ENCODE measurements at places on chromosomes 5 and 9. TPM values are rescaled to one million over a fixed set of nuclear protein-coding genes. Genes with fewer than 3 reads are reported as not detected.

DNA sequence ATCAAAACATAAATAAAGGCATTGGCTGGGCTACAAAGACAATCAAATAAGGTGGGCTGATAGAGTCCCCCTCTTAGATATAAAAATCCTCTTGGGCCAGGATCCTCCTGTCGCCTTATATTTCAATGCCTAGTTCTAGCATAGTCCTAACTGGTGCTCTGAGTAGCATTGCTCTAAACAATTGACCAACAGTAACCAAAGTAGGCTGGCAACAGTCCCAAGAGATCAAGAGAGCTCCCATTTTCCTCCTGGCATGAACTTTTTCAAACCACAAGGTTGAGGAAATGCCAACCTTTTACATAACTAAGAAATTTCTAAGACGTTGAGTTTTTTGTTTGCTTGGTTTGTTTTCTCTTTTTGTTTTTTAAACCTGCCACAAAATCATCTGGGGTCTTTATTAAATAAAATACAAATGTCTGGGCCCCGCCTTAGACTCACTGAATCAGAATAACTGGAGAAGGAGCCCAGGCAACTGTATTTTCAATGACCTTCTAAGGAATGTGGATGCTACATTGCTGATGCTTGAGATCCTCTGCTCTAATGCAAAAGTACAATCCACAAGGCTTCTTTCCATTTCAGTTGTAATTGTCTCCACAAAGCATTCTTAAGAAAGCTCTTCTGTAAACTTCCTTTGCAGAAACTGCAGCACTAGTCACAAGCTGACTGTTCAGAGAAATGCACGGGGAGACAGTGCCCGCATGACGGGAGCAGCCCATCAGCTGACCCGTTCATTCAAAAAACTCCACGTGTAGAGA lies 2.9 kb downstream of the SLC45A2 start:
- DNase-seq = no peak

DNA sequence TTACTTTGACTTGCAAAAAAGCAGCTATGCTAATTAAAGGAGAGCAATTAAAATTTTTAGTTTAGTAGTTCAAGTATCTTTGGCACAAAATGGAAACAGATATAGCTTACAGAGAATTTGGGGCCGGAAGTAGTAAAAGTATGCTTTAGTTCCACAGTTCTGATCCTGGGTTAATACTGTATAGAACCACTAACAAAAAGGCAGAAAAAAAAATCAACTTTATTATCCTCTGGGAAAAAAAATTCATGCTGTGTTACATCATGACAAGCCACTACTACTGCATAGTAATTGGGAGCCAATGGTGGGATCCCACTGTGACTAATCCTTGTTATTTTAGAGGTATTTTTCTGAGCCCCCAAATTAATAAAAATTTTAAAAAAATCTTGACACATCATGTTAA lies 246.8 kb upstream of the PRDM9 start:
- DNase-seq = no peak

- DNase-seq = no peak
These were observed 43.6 kb upstream of the RAD23B start for GRCh38 chr9:107239474-107239873.

Gene CDH6
- total RNA-seq = not detected

Gene PCDHA1
- total RNA-seq = not detected

Gene DMRT3
- not detected for total RNA-seq

DNA sequence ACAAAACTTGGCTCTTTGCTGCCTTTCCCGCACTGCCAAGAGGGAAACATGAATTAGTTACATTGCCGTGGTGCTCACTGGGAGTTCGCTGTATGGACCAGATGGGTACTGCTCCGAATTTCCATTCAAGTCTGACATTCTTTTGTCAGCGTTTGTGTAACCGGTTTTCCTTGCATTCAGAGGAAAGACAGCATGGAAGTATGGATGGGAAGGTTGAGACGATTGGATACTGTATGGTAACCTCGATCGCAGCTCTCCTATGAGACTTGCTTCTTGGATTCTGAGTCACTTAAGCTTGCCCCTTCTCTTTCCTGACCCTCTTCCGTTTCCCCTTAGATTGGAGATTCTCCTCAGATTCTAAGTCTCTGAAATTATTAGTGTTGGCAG lies 625 bp upstream of the UBLCP1 start:
- no peak for DNase-seq

Gene IFNA4
- not detected for total RNA-seq

DNA sequence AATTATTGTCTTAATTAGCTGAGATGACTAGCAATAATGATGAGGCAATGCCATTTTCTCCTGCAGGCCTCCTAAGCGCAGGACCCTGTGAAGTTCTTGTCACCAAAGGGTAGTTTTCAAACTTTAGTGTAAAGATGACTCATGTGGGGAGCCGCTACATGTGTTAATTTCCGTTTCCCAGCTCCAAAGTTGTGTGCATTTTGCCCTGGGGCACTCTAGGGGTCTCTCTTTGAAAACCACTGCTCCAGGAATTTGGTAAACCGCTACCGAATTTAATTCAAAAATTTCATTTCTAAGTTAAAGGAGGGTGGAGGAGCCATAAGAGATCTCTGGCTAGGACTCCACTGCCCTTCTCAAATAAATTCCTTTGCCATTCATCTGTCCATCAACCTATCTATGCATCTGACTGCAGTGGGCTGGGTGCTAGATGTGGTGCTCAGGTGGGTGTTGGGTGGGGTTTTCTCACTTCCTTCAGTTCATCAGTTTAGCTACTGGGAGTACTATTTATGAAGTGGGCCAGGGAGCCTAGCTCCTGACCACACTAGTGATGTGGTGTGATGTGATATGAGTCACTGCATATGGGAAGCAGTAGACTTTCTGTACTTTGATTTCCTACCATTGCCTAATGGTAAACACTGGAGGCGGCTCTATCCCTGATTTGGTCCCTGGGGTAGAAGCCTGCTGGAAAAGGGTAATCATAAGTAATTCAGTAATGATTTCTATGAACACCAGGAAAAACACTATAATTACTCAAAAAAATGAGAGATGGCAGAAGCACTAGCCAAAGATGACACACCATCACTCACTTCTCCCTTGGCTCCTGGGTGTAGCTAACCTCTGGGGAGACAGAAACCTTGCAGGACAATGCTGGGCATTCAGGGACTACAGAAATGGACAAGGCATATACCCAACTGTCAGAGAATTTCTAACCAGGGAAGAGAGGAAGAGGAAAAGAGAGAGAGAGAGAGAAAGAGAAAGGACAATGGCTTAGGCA lies 4.0 kb upstream of the ZSWIM6 start:
- DNase-seq = peak; percentile 69

- no peak for DNase-seq
These were observed 75.7 kb upstream of the PPP1R26 start for GRCh38 chr9:135403733-135404450.

Gene HCN1
- not detected for total RNA-seq

Gene DOCK2
- 181 TPM for total RNA-seq

Gene BTNL3
- total RNA-seq = not detected

GRCh38 chr5:96807075-96807654 lies 580 bp downstream of the ERAP1 start:
- peak; percentile 49 for DNase-seq

Gene KCTD16
- 0.27 TPM for total RNA-seq

GRCh38 chr9:104872656-104873488 lies 55.1 kb downstream of the ABCA1 start:
- DNase-seq = no peak

Gene KIF4B
- total RNA-seq = 0.11 TPM

Gene SLC6A18
- total RNA-seq = not detected

GRCh38 chr5:136191304-136192014 lies 1.5 kb downstream of the SMIM32 start:
- DNase-seq = no peak

DNA sequence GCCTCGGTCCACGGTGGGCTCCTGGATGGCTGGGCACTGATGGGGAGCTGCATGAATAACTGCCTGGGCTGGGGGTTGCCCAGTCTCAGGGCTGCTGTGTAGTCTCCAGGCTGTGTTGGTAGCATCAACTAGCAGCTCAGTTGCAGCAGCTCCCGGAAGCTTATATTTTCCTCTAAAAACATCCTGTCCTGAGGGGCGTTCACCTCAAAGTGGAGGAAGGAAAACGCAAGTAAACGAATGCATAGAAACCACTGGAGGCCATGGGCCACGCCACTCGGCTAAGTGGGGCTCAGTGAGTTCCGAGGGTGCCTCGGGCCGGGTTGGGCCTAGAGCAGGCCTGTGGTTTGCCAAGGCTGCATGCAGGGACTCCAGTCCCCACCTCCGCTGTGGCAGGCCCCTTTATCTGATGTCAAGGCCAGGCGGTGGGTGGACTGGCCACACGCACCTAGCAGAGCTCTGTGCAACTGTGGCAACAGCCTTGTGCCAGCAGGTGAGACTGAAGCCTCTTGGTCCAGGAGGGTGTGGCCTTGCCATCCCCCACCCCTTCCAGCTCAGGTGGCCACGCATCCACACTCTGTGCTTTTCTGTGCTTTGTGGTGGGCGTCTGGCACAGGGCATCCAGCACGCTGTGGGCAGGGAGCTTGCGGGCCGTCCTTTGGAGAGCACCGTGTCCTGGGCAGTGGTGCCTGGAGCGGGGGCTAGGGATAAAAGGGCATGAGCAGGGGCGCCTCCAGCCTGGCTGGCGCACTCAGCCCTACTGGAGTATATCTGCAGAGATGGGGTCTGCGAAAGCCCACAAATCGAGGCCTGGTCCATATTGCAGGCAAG lies 15.1 kb downstream of the TCF7 start:
- DNase-seq = peak; percentile 62

GRCh38 chr5:103369125-103370120 lies 110.9 kb downstream of the MACIR start:
- DNase-seq = no peak

- no peak for DNase-seq
These were observed 290.5 kb downstream of the BNC2 start for GRCh38 chr9:16579872-16580432.

- no peak for DNase-seq
These were observed 151.4 kb upstream of the IQGAP2 start for GRCh38 chr5:76251656-76252055.

- DNase-seq = no peak
These were observed 8.3 kb downstream of the PPIC start for GRCh38 chr5:123028222-123028621.

Gene PCDHA5
- not detected for total RNA-seq

GRCh38 chr5:72232838-72233237 lies 87.2 kb downstream of the MRPS27 start:
- DNase-seq = no peak

GRCh38 chr9:107422189-107423185 lies 67.1 kb downstream of the KLF4 start:
- peak; percentile 63 for DNase-seq

Gene S1PR3
- total RNA-seq = 0.36 TPM

Gene C1QTNF3
- 1.3 TPM for total RNA-seq

GRCh38 chr5:117681431-117682254 lies 1107.0 kb upstream of the SEMA6A start:
- DNase-seq = no peak

Gene TNFSF8
- 23.9 TPM for total RNA-seq

GRCh38 chr9:7333719-7334118 lies 465.9 kb downstream of the DMAC1 start:
- no peak for DNase-seq

Gene RNF180
- total RNA-seq = not detected

Gene SLC1A1
- 0.09 TPM for total RNA-seq

Gene OR1J2
- total RNA-seq = not detected

Gene C5orf46
- total RNA-seq = not detected

Gene PCDHB2
- total RNA-seq = not detected

- no peak for DNase-seq
These were observed 148.4 kb downstream of the TTLL11 start for GRCh38 chr9:121944711-121945191.

DNA sequence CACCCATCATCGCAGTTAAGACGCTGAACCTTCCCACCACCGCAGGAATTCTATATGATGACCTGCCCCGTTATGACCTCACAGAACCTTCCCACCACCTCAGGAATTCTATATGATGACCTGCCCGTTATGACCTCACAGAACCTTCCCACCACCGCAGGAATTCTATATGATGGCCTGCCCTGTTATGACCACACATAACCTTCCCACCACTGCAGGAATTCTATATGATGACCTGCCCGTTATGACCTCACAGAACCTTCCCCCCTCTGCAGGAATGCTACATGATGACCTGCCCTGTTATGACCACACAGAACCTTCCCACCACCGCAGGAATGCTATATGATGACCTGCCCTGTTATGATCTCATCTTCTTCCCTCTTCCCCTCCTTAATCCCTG lies 64.3 kb downstream of the IRX1 start:
- no peak for DNase-seq

GRCh38 chr5:16455668-16456067 lies 9.9 kb downstream of the ZNF622 start:
- DNase-seq = no peak

- no peak for DNase-seq
These were observed 18.7 kb downstream of the CAST start for GRCh38 chr5:96680759-96681470.

DNA sequence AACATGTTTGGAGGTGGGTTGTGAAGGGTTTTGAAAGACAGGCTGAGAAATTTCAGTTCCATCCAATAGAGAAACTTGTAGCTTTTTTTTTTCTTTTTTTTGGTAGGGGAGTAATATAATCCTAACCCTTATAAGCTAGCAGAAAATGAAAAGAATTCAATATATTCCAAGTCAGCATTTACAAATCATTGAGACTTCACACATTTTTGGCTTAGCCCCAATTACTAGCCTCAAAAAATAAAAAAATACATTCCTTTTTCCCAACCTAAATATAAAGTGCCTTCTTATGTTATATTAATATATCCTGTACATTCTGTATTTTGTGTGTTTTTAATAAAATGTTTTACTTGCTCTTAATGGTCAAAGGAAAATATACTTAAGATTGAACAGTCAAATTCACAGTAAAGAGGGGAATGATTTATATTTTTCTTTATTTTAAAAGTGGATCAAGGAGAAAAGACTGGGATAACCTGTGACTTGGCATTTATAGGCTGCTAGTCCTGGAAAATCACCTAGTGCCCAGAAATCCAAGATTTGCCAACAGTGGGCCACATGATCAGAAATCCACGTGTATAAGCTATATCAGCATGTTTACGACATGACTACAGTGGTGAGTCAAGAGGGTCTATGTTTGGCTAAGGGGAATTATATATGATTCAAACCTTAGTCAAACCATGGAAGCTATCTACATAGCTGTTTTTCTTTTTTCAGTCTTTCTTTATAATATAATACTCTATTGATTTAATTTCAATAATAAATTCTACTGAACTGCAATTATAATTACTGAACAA lies 14.5 kb downstream of the HACD4 start:
- no peak for DNase-seq

Gene PAEP
- total RNA-seq = not detected

GRCh38 chr5:8613078-8613685 lies 744.2 kb downstream of the MTRR start:
- DNase-seq = no peak

- DNase-seq = peak; percentile 95
These were observed 34.5 kb upstream of the TCF7 start for GRCh38 chr5:134079748-134080581.

GRCh38 chr5:147321569-147321968 lies 86.7 kb downstream of the STK32A start:
- DNase-seq = no peak

GRCh38 chr5:151659001-151659754 lies 27.5 kb downstream of the SPARC start:
- peak; percentile 83 for DNase-seq

GRCh38 chr5:116038817-116039216 lies 6.5 kb downstream of the ARL14EPL start:
- peak; percentile 72 for DNase-seq

GRCh38 chr9:116453785-116454184 lies 233.3 kb upstream of the TRIM32 start:
- DNase-seq = no peak

Gene FKTN
- 14.3 TPM for total RNA-seq

Gene OR13C8
- total RNA-seq = not detected

- DNase-seq = peak; percentile 89
These were observed 7.9 kb upstream of the PSD2 start for GRCh38 chr5:139787568-139788293.

Gene DMRT2
- not detected for total RNA-seq

- no peak for DNase-seq
These were observed 38.9 kb upstream of the RNU6ATAC start for GRCh38 chr9:134203224-134203623.

Data from activated CD8-positive, alpha-beta T cell treated with anti-CD3 and anti-CD28 coated beads for 36 hours (primary cell).